NCI-H774 (cell line): ENCODE measurements at places on chromosomes 5 and 9.
A peak's percentile ranks its signal among the peaks of the same experiment; 100 is the strongest.

GRCh38 chr5:32505756-32506155, 61.2 kb upstream of the ZFR start:
- DNase-seq = no peak

DNA sequence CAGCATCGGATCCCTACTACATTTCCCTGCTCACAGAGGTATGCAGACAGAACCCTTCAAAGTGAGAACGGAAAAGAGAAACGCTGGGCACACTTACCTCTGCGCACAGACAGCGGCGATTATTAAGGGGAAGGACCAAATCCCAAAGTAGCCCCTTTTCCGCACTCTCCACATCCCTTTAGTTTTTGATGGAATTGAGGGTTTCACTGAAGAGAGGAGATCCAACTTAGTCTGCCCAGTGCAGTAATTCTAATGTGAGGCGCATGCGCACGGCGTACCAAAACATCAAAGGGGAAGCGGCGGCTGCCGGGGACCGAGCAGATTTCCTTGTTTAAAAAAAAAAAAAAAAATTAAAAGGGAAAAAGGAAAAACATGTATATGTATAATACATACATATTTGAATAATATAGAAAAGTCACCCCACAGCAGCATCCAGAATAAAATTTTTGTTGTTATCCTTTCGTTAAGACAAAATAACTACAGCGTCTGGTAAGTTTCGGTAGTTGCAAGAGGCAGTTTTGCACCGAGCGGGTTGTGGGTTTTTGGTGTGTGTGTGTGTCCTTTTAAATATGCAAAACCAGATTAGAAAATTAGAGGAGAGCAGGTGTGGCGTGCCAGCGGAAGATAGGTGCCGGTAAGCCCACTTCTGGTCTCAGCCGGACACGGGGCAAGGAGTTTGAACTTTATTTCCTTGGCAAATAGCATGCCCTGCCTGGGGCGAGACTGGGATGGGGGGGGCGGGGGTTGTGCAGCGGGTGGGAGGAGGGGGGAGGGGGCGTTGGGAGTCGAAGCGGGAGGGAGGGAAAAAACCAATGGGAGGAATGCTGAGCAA, at the start of gene GABRB2:
Gene GABRB2, minus strand, starts transcription at position 256 of the 832 bp plus-strand sequence. Its CDS starts 82 bp downstream, at position 174.
- DNase-seq = peak; percentile 56

DNA sequence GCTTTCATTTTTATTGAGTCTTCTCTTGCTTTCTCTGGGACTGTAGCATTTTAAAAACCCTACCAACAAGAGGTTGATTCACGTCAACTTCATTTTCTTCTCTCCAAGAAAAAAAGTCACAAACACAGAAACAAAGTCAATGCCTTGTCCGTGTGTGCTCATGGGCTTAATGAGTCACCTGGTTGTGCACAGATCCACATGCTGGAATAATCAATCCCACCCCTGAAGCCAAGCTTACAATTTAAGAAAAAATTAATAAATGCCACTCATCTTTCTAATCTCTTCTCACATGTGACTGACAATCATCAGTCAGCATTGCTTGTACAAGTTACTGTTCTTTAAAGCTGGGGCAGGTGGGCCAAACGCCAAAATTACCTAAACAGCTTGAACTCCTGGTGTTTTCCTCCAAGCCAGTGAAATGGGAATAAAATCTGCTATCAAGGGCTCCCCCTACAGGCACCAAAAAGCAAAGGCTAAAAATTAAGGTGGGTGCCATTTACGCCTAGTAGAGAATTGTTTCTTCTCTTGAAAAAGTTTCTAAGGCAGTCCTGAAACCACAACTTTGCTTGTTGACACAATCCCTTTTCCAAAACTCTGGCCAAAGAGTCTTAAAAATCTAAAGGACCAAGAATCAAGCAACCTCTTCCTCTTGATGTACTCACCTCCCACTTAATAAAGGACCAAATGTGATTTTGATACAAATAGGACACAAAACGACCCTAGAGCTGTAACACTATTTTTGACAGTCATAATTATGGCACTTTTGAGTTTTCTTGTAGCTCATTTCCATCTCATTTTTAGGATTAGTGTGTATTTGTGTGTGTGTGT, 21.3 kb downstream of the TRMO start:
- DNase-seq = no peak

GRCh38 chr5:141521244-141521781, 32.4 kb downstream of the PCDHGC5 start:
- DNase-seq = no peak

DNA sequence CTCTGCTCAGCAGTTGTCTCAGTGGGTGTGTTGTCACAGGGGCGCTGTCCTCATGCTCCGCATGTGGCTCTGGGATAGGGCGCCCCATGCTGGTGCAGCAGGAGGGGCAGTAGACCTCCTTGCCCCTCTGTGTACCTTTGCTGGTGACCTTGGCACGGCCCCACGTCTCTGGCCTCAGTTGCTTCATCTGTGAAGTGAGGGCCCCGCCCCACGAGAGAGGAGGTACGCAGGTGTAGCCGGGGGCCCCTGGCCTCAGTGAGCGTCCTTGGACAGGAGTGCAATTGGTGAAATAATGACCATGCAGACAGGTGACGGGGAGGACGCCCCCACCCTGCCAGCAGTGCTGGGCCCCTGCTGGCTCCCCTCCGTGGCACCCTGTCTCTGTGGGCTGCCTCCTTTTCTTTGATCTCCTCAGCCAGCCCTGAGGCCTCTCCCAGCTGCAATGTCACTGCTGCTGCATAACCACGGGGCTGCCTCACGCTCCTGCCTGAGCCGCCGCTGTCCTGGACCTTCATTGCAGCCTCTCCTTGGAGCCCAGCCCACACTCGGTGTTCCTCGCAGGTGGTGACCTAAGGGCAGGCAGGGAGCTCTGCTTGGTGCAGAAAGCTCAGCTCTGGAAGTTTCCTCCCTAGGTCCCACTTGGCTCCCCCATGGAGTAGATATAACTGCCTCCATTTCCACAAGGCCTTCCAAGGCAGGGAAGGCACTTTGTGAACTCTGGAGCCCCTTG, 57.3 kb downstream of the PHF2 start:
- DNase-seq = no peak

DNA sequence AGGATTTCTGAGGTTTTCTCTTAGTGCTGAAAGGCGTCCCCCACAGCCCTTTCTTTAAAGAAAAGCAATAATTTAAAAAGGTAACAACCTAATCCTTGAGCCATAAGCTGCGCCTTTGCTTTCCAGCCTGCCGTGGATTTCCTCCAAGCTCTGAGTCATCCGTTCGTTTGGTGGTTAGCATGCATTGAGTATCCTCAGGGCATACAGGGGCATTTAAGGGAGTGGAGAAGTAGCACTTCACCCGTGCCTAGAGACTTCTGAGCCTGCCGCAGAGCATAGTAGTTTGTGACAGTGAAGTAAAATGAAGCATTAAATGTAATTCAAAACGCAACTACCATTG, 892 bp upstream of the TNC start:
- DNase-seq = no peak

- DNase-seq = no peak
Observed at GRCh38 chr5:145723516-145723915, 111.6 kb downstream of the PRELID2 start.

- DNase-seq = no peak
Observed at GRCh38 chr5:39624890-39625289, 200.1 kb upstream of the DAB2 start.

- DNase-seq = no peak
Observed at GRCh38 chr5:77987331-77987730, 211.2 kb upstream of the TBCA start.

- DNase-seq = no peak
Observed at GRCh38 chr5:11483630-11484029, 420.6 kb downstream of the CTNND2 start.

DNA sequence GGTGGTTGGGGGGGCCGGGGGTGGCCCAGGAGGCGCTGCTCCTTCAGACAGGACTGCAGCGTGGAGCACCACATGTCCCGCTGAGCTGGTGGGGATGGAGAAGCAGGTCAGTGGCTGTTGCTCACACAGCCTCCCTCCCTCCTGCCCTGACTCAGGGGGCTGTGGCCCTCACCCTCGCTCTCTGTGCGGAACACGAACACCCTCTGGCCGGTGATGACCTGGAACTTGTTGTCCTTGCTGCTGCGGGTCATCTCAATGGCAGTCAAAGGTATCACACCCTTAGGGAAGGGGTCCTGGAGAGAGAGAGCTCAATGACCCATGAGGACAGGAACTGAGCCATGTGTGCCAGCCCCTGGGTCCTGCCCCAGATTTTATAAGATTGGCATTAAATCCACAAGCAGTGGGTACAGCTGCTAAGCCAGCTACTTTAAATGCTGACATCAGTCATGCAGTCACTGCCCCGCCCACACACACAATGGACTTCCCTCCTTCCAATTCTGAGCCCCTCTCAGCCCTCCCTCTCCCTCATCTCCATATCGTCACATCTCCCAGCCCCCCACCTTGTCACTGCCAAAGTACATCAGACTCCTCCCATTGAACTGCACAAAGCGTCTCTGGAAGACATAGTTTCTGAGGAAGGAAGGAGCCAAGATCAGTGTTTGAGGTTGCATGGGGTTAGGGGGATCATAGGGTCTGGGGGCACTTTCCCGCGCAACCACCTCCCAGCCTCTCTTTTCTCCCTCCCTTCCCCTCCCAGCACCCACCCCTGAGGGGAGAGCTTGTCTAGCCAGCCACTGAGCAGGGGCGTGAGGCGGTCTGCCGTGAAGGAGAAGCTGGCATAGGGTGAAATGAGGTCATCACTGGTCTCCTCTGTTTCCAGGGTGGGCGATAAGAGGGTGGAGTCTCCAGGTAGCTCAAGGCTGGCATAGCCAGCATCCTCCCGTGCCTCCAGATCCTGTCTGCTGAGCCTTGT, 8.9 kb downstream of the ARAP3 start:
- DNase-seq = no peak

- no peak for DNase-seq
Observed at GRCh38 chr9:13109781-13110180, 169.7 kb downstream of the MPDZ start.

GRCh38 chr9:83557317-83557716, 19.1 kb upstream of the FRMD3 start:
- DNase-seq = no peak

- no peak for DNase-seq
Observed at GRCh38 chr5:170511551-170512258, 7.9 kb downstream of the KCNIP1 start.

DNA sequence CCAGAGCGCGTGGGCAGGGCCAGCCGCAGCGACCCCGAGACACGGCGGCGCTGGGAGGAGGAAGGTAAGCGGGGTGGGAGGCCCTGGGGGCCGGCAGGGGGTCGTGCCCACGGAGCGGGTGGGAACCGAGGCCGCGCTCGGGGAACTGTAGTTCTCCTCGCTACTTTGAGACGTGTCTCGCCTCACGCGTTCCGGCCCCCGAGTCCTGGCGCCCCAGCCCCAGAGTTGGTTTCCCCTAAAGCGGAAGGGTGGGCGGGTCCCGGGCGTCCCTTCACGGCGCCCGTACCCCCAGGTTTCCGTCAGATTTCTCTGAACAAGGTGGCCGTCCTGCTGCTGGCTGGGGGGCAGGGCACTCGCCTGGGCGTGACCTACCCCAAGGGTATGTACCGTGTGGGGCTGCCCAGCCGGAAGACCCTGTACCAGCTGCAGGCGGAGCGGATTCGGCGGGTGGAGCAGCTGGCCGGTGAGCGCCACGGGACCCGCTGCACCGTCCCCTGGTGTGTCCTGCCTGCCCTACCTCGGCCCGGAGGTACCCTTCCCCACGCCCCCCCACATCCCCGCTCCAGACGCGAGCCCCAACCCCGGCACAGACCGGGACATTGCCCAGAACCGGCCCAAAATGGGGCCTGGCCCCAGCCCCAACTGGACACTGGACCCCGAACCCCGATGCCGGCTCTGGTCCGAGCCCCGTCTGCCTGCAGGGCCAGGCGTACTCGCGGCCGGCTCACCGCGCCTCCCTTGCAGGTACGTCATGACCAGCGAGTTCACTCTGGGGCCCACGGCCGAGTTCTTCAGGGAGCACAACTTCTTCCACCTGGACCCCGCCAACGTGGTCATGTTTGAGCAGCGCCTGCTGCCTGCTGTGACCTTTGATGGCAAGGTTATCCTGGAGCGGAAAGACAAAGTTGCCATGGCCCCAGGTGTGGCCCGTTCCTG, 709 bp downstream of the UAP1L1 start:
- DNase-seq = no peak

- no peak for DNase-seq
Observed at GRCh38 chr5:81428861-81429260, 34.9 kb upstream of the ACOT12 start.

DNA sequence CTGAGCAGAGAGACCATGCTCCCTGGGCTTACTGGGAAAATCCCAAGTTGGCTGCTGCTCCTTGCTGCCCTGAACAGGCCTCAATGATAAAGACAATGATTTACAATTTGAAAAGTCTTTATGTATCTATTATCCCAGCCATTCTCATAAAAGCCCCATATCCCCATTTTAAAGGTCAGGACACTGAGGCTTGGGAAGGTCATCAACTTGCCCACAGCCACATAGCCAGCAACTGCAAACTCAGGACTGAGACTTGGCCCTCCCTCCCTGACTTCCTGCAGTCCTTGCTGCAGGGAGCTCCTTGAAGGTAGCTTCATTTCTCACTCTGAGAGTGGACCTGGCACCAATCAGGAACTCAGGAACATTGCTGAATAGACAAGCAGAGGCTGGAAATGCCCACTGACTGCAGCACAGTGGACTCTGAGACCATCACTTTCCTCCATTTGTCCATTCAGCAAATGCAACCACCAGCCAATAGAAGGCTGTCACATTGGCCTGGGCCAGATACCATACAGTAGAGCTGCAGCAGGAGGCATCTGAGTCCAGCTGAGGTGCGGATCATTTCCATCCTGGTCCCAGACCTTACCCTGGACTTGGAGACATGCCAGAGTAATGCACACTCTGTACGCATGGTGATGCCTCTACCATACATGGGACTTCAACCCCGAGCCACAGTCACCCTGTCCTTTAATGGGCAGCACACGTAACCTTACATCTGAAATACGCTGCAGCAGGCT, 18.3 kb downstream of the TNIP1 start:
- no peak for DNase-seq

DNA sequence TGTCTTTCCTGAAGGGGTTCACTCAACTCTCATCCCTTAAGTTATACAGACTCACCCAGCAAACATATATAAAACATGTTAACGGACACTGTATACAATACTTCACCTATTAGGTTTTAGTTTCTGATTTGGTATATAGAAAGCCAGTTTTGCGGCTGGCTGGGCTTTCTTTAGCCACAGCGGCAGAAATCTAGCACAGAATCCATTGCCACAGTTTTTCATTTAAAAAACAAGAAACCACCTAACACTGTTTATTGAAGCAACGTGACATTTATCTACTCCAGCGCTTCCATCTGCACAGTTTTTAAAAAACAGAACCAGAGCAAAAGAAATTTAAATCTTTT, 67.3 kb downstream of the SNX30 start:
- no peak for DNase-seq

GRCh38 chr9:118129541-118129940, 425.3 kb downstream of the TLR4 start:
- no peak for DNase-seq

- DNase-seq = peak; percentile 46
Observed at GRCh38 chr9:96031366-96031824, 155.9 kb downstream of the ERCC6L2 start.

DNA sequence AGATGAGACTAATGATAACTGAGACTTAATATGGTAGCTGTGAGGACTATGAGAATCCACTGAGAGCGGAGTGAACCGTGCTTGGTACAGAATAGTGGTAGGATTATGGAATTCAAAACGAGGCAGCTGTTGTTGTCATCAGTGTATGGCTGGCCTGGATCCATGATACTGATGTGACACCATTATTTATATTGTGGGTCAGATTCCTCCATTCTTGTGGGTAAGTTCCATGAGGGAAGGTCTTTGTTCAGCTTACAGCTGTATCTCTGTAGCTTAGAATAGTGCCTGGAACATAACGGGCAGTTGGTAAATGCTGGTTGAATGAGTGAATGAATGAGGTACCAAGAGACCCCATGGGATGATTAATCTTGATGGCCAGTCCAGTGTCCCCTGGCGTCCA, 61.8 kb downstream of the ACER2 start:
- no peak for DNase-seq

- no peak for DNase-seq
Observed at GRCh38 chr5:38796742-38797108, 49.1 kb upstream of the OSMR start.
